Midbrain (tissue), 1 donor: ENCODE measurements at places on chromosomes 3 and 15.

GRCh38 chr15:47412802-47413201 lies 304.5 kb upstream of the SEMA6D start:
- DNase-seq = no peak

GRCh38 chr15:80060356-80061006 lies 1.0 kb downstream of the ZFAND6 start:
- DNase-seq = no peak

- no peak for DNase-seq
Measured at GRCh38 chr3:5140839-5141238, 18.7 kb downstream of the ARL8B start.

DNA sequence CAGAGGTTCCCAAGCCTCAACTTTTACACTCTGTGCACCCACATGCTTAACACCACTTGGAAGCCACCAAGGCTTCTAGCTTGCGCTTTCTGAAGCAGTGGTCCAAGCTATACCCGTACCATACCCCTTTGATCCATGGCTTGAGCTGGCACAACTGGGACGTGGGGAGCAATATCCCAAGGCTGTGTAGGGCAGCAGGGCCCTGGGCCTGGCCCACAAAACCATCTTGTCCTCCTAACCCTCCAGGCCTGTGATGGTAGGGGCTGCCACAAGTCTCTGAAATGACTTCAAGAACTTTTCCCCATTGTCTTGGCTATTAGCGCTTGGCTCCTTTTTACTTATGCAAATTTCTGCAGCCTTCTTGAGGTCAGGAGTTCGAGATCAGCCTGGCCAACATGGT lies 16.0 kb upstream of the PSMA4 start:
- no peak for DNase-seq
